ENCODE measurements at places on chromosomes 11 and 22. TPM values are rescaled to one million over a fixed set of nuclear protein-coding genes. Genes with fewer than 3 reads are reported as not detected.

The MADD gene
- 40.1 TPM for total RNA-seq

The MPPED1 gene
- total RNA-seq = 3.9 TPM

The MAPK8IP2 gene
- total RNA-seq = 16.3 TPM

- H3K36me3 ChIP-seq = no peaks in the 10 kb centered on the region
- peaks cover 3% of the 10 kb centered on the region for H3K4me1 ChIP-seq
- DNase-seq = no peak
- H3K27ac ChIP-seq = no peak overlapping the region
- no peak overlapping the region for H3K4me3 ChIP-seq
- H3K27me3 ChIP-seq = no peaks in the 10 kb centered on the region
These were observed 32.4 kb upstream of the ARHGAP32 start for GRCh38 chr11:129224538-129224937.

- no peaks in the 10 kb centered on the region for H3K27me3 ChIP-seq
These were observed 1351.9 kb downstream of the BRD1 start for GRCh38 chr22:48475661-48476345.

GRCh38 chr11:36455658-36456111, 54.4 kb downstream of the TRAF6 start:
- no peaks in the 10 kb centered on the region for H3K27me3 ChIP-seq
- H3K27ac ChIP-seq = peak overlapping the region; percentile 73
- H3K36me3 ChIP-seq = no peaks in the 10 kb centered on the region
- H3K4me1 ChIP-seq = peaks cover 22% of the 10 kb centered on the region
- DNase-seq = peak; percentile 78
- no peak overlapping the region for H3K4me3 ChIP-seq

GRCh38 chr11:76820184-76820566, 37.0 kb downstream of the TSKU start:
- no peak overlapping the region for H3K4me3 ChIP-seq
- no peaks in the 10 kb centered on the region for H3K36me3 ChIP-seq
- no peaks in the 10 kb centered on the region for H3K27me3 ChIP-seq
- no peak overlapping the region for H3K27ac ChIP-seq

- H3K4me1 ChIP-seq = no peaks in the 10 kb centered on the region
- no peaks in the 10 kb centered on the region for H3K36me3 ChIP-seq
- H3K4me3 ChIP-seq = no peak overlapping the region
- H3K27me3 ChIP-seq = no peaks in the 10 kb centered on the region
These were observed 26.1 kb upstream of the CTSC start for GRCh38 chr11:88363648-88364065.

All from ovary (tissue), 10 donors.